ENCODE measurements at places on chromosomes 12 and 14. TPM values are rescaled to one million over a fixed set of nuclear protein-coding genes. Genes with fewer than 3 reads are reported as not detected.
A peak's percentile ranks its signal among the peaks of the same experiment; 100 is the strongest.

DNA sequence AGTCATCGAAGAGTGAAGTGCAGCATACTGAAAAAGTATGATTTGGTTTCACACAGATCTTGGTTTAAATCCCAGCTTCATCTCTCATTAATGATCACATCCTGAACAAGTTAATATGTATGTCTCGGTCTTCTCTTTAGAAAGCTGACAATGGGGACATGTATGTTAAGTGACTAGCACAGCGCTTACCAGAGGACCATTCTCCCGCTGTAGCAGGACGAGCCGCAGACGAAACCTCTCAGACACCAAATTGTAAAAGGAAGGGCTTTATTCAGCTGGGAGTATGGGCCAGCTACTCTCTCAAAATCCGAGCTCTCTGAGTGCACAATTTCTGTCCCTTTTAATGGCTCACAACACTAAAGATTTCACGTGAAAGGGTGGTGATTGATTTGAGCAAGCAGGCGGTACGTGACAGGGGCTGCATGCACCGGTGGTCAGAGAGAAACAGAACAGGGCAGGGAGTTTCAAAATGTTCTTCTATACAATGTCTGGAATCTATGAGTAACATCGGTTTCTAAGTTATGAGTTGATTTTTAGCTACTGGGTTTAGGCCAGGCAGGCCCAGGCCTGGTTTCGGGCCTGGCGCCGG lies 682.4 kb downstream of the DIO2 start:
- DNase-seq, result no peak

- no peak for DNase-seq
Measured at GRCh38 chr14:105939810-105940508, 413.6 kb downstream of the TMEM121 start.

GRCh38 chr14:31271648-31272047 lies 64.1 kb upstream of the HECTD1 start:
- no peak for DNase-seq

DNA sequence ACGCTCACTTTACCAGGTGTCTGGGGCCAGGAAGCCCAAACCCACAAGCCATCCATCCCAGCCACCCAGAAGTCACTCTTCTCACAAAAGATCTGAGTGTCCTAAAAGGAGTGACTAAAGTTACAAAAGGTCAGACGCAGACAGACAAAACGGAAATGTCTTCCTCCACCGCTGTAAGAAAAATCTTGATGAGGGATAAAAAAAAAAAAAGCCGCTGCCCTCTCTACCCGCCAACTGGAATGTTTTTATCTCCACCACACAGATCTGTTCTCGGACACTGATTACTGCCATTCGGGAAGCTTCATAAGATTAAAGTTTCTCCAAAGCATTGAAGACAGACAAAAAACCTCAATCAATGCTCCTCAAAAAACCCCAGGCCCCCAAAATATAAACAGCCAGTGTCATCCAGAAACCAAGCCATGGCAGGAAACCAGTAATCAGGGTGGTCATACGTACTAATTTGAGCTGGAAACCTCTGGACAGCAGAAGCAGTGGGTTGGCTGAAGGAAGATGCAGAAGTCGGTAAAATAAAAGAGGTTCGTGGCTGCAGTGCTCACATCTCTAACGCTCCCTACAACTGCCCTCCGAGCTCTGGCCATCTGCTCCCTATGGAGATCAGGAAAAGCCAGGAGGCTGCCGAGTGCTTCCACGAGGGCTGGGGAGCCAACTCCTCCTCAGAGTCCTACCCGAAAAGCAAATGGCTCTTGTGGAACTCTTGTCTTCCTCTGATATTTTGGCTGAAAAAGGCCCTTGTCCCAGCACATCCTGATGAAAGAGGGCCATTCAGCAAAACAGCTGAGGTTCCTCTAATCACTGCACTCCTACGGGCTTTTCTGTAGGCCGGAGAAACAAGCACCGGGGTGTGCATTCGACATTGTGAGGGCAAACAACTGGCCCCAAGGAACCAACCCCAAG lies 30.3 kb downstream of the SSH1 start:
- no peak for DNase-seq

GRCh38 chr14:91607322-91608047 lies 97.4 kb upstream of the PPP4R3A start:
- DNase-seq, result no peak

DNA sequence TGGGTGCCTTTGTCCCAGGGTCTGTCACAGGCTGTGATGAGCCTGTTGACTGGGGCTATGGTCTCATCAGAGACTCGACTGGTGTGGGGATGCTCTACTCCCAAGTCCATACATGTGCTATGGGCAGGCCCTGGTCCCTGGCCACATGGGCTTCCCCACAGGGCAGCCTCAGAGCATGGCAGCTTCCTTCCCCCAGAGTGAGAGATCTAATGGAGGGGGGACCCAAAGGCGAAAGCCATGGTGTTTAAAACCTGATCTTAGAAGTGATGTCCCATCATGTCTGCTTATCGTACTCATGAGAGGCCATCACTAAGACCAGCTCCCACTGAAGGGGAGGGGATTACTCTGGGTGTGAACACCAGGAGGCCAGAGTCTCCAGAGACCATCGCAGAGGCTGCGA lies 279.0 kb upstream of the RTL1 start:
- DNase-seq, result no peak

DNA sequence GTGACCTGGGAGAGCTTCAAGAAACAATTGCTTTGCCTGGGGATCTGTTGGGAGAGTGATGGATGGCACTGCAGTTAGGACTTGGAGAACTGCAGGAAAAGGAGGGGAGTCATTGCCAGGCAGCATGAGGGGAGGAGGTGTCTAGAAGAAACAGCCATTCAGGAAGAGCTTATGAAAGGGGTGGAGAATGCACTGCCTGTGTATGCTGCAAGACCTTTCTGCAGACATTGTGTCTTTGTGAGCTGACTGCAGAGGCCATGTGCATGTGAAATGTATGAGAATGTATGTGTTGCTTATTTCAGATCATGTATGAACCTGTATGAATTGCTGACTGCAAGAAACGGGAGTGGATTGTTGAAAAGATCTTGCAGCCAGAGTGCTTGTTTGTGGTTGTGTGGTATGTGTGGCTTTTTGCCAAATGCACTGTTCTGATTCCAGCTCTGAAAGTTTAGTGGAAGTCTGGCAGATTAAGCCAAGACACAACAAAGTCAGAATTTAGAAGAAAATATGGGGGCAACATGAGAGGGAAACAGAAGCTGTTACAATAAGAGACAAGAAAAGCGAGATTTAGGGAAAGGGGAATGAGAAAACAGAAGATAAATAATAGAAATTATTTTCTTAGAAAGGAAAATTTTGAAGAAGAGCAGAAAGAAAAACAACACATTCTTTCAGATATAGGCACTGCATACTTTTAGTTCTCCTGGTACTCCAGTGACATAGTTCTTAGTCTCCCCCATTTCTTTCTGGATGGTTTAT lies 9.8 kb upstream of the RIMKLB start:
- peak; percentile 85 for DNase-seq

- DNase-seq, result no peak
Measured at GRCh38 chr14:37195327-37195726, 2.4 kb upstream of the MIPOL1 start.

DNA sequence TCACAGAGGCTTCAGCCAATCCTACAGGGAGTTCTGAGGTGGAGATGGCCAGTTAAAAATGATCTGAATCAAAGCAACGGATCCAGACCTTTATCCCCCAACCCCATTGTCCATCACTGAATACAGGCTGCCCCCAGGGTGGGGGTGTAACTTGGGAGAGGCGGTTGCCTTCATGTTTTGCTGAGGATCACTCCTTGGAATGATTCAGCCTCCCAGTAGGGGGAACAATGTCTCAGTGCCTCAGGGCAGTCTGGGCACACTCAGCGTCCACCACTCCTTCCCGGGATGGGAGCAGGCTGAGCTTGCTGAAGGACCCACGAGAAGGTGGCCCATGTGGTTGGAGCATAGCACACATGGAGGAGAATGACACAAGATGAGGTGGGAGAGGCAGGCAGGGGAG lies 60.2 kb downstream of the RFX4 start:
- DNase-seq, result no peak

- DNase-seq, result no peak
Measured at GRCh38 chr14:97159124-97159523, 361.9 kb downstream of the VRK1 start.

GRCh38 chr12:130335517-130336392 lies 1.9 kb upstream of the PIWIL1 start:
- peak; percentile 73 for DNase-seq

- no peak for DNase-seq
Measured at GRCh38 chr14:74400031-74400685, 25.9 kb downstream of the SYNDIG1L start.

- no peak for DNase-seq
Measured at GRCh38 chr12:29983851-29984250, 200.1 kb upstream of the TMTC1 start.

DNA sequence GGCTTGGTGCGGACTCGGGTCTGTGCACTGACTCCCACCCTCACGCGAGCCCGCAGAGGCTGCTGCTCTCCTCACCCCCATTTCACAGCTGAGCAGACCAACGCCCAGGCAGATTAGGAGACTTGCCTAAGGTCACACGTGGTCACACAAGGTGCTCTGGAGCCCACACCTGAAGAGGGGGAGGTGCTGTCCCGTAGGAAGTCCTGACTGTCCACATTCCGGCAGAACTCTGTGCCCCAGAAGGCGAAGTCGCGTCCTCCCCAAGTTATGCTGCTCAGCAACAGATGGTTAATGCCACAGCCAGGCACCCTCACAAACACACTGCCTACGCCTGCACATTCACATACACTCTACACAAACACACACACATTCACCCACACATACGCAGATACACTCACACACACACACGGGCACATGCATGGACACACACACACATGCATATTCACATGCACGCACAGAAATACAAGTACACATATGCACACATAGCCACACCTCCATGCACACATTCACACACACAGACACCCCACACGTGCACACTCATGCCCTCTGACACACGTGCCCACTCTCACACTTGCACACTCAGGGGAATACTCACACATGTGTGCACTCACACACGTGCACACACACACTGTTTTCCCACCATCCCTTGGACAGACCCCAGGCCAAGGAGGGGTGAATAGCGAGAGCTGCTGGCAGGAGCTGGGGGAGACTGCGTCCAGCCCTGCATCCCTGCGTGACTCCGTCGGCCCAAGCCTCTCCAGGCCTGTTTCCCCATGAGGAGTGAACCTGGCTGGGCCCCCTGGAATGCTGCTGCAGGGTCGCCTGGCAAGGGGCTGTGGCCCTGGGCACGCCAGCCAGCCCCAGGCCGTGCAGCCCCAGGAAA lies 4.1 kb downstream of the C14orf180 start:
- no peak for DNase-seq

DNA sequence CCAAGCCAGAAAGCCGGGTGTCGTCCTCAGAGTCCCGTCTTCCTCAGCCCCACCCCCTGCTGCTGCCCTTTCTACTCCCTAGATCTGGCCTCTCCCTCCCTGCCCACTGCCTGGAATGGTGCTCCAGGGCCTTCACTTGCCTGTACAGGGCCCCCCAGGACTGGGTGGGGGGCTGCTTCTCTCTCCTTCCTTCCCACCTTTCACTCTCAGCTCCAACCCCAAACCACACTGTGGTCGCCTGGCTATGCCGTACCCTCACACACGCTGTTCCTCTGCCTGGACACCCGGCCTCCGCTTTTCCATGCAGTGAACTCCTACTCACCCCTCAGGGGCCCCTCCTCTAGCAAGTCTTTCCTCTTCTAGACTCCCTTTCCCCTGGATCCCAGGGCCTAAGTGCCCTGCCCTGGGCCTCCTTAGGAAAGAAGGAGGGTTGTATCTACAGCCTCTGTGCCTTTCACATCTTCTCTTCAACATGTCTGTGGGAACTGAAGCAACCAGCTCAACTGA lies 25.5 kb upstream of the DIO3 start:
- DNase-seq, result no peak

The RTN1 gene
- polyA plus RNA-seq, result 3.9 TPM

The OVCH1 gene
- polyA plus RNA-seq, result 0.78 TPM

The RILPL1 gene
- polyA plus RNA-seq, result 22.1 TPM

The TMTC1 gene
- 26.2 TPM for polyA plus RNA-seq

The CCDC197 gene
- not detected for polyA plus RNA-seq

The NANOG gene
- 0.35 TPM for polyA plus RNA-seq

The KLHL33 gene
- polyA plus RNA-seq, result 0.60 TPM

The TNFAIP2 gene
- 29.6 TPM for polyA plus RNA-seq

The SLCO1A2 gene
- polyA plus RNA-seq, result 0.32 TPM
